ENCODE measurements at places on chromosomes 12 and 14. TPM values are rescaled to one million over a fixed set of nuclear protein-coding genes. Genes with fewer than 3 reads are reported as not detected.
A peak's percentile ranks its signal among the peaks of the same experiment; 100 is the strongest.

Gene ZNF891
- 0.86 TPM for total RNA-seq

Gene TRHDE
- 20.9 TPM for total RNA-seq

- no peak for DNase-seq
Observed at GRCh38 chr14:50055461-50056228, 60.7 kb downstream of the VCPKMT start.

DNA sequence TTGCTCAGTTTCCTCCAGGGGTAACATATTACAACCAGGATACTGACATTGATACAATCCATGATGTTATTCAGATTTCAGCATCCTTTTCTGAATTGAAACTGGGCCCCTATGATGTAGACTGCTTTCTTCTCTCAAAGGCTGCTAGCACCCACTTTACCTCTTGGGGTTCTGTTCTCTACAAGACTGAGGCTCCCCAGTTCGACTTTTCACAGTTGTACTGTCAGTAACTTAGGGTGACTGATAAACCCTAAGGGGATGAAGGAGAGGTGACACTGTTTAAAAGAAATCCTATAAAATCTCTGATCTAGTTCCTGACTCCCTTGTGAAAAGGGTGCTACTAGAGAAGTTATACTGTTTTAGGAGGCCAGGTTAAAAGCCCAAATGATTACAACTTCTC, 818 bp downstream of the VPS33A start:
- no peak for DNase-seq

DNA sequence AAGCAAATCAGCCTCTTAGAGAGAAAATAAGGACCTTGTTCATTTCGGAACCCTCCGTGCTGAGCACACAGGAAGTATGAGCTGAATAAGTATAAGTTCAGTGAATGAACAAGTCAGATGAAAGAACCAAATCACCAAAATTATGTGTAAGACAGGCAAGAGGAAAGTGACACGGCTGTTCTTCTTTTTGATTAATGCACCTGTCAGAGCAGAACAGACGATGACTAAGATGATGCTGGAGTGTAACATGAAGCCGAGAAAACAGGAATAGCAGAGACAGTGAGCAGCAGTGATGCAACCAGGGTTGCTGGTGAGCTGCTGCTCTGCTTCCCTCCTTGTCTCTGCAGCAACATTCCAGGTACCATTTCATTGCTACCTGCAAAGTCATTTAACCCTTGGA, 861.1 kb downstream of the GALC start:
- DNase-seq, result peak; percentile 28

DNA sequence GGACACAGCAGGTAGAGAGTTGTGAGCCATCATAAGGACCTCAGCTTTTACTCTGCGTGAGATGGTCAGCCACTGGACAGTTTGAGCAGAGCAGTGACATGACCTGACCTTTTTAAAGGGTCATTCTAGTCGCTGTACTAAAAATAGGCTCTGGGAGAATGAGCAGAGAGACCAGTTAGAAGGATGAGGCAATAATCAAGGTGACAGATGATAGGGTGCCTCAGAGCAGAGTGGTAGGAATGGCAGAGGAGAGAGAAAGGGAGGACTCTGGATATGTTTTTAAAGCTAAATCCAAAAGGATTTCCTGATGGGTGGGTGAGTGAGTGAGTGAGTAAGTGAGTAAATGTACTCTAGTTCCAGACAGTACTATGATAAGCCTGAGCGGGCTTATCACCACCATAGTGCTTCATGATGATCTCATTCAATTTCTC, 83.6 kb upstream of the ARHGAP5 start:
- DNase-seq, result peak; percentile 56

Gene SLC11A2
- 56.6 TPM for total RNA-seq

- no peak for DNase-seq
Observed at GRCh38 chr12:99330216-99330615, 317.3 kb upstream of the GARIN6 start.

DNA sequence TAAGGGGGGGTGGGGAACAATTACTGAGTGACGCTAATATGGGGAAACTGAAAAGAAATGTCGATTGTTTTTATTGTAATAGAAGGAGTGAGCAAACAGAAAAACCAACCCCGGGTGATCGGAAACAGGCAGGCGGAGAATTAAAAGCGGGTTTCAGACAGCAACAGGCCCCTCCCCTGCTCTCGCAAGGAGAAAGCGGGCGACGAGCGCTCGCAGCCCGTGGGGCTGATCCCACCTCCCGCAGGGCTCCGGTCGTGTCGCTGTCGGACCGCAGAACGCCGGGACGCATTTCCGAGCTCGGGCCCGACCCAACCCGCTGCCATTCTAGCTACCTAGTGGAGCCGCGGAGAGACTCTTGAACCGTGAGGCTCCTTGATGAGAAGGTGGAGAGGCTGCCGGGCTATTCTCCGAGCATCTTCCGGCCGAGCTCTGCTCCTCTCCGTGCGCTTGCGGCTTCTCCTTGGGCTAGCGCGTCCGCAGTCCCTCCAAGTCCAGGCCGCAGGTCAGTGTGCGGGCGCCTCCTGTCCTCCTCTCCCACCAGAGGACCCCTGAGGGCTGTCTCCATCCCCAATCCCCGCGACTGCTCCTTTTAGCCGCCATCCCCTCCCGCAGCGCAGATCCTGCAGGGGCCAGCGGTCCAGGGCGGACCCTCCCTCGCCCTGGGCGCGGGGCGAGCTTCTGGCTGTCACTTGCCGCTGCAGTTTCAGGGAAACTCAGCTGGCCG, 4.1 kb upstream of the PAX9 start:
- DNase-seq, result no peak

Gene MFAP5
- 4.8 TPM for total RNA-seq

DNA sequence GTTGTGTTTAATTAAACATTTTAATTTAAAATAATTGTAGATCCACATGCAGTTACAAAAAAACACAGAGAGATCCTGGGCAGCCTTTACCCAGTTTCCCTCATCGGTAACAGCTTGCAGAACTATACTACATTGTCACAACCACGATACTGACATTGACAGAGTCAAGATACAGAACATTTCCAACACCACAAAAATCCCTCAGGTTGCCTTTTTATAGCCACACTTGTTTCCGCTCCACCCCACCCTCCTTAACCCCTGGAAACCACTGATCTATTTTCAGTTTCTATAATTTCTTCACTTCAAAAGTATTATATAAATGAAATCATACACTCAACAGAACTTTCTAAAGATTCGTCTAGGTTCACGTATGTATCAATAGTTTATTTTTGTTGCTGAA, 458.8 kb upstream of the SOX5 start:
- no peak for DNase-seq
